ENCODE measurements at places on chromosomes 1 and 21.

DNA sequence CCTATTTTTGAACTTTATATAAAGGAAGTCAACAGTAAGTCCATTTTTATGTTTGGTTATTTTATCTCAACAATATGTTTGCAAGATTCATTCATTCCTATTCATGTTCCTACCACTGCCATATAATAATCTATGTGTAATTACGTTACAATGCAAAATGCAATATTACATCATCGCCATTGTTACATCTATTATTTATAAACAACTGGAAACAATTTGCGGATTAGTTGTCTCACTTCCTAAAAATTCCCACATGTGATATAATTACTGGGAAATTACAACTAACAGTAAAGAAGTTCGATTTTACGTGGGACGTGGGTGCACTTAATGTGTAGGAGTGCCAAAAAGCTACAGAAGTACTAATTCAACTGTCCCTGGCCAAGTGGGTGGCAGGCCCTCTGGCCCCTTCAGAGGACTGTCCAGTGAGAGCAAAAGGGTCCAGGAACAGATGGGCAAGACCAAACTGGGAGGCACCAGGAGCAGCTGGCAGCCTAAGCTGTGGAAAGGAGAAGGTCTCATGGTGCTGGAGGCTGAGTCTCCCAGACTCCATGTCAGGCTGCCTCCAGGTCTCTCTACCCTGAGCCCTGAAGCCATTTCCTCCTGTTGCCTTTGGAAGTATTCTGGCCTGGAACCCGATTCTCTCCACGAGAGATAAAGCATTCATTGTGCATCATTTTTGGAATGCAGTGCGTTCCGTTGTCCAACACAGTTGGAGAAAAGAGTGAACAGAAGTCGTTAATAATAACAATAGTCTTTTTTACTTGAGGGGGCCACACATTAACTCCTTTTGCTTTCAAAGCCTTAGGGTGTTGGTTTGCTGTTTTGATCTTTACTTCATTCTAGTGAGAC is 42.9 kb downstream of the TNNT2 start:
- DNase-seq = no peak

GRCh38 chr1:203037509-203038190 is 11.4 kb downstream of the PPFIA4 start:
- DNase-seq = no peak

DNA sequence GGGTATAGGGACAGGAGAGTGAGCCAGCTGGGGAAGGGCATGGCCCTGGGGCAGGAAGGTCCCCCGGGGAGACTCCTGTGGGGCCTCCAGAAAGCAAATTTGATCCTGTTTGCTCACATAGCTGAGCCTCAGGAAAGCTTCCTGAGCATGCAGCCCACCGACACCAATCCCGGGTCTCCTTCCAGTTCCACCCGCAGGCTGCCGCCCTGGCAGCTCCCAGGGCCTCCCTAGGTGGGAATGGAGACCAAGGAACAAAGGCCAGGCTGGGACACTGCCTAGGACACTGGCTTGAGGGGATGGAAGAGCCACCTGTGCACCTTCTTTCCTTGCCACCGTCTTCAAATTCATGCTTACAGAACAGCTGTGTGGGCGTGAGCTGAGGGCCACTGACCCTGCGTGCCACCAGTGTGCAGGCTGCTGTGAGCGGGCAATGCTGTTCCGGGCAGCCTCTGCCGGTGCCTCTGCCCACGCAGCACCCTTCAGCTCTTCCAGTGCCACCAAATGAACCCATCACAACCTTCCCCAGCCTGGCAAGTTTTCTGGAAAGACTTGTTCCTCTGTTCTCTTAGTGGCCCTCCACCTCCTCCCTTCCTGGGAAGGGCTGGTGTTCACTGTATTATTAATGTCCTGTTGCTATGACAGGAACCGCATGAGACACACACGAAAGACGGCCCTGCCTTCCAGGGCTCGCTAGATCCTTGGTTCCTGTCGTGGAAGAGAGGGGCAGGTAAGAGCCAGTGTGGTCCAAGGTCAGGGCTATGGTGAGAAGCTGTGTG is 53.6 kb downstream of the ACBD3 start:
- no peak for DNase-seq

- no peak for DNase-seq
Measured at GRCh38 chr1:167820684-167821355, 93.1 kb downstream of the ADCY10 start.

DNA sequence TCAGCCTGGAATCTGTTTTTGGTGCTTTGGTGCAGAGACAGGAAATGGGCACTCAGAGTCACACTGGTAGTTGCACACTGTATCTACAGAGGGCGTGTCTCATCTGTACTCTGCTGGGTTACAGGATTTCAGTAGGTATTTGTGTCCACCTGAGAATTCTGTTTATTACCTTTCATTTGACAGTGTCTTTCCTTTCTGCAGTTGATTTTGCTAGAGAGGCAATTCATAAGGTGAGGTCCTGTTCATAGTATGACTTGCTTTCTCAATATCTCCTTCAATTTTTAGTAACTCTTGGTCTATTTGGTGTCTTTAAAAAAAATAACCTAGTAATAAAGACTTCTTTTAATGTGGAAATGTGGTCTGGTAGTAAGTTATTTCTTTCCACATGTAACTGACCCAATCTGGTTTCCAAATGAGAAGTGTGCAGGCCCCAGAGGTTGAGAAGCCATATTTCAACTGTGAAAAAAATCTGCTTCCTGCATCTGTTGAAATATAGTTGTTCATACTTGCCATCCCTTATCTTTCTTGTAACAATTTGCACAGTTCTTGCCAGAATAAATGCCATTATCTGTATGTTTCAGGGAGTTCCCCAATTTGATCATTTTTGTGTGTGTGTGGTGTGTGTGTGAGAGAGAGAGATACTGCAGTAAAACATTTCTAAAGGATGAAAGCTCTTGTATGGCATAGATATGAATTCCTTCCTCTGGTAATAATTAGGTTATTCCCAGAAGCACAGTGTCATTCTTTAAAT is 78.4 kb upstream of the DNAJC6 start:
- DNase-seq = no peak

DNA sequence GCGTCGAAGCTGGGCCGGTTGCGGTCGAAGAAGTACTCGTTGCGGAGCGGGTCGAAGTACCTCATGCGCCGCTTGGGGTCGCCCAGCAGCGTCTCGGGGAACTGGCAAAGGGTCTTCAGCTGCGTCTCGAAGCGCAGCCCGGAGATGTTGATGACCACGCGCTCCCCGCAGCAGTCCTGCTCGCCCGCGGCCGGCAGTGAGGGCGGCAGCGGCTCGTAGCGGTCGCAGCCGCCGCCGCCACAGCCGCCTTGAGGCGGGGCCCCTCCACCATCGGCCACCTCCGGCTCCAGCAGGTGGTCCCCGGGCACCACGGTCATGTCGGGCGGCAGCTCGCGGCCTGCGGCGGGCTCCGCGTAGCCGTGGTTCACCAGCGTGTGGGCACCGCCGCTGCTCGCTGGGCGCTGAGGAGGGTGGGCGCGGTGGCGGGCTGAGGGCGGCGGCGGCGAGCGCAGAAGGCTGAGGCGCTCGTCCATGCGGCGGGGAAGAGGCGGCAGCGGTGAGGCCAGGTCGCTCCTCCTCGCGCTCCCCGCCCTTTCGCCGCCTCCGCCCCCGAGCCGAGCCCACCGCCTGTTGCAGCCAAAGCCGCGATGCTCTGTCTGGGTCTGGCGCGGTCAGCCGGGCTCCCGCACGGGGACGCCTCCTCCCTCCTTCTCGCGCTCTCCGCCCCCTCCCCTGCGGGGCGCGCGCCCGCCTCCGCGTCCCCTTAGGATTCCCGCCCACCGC is at the start of gene KCNA3:
TSS of gene KCNA3 (minus strand) at position 604 of the 723 bp plus-strand sequence. CDS start at position 473, 131 bp downstream.
- DNase-seq = peak; percentile 50

DNA sequence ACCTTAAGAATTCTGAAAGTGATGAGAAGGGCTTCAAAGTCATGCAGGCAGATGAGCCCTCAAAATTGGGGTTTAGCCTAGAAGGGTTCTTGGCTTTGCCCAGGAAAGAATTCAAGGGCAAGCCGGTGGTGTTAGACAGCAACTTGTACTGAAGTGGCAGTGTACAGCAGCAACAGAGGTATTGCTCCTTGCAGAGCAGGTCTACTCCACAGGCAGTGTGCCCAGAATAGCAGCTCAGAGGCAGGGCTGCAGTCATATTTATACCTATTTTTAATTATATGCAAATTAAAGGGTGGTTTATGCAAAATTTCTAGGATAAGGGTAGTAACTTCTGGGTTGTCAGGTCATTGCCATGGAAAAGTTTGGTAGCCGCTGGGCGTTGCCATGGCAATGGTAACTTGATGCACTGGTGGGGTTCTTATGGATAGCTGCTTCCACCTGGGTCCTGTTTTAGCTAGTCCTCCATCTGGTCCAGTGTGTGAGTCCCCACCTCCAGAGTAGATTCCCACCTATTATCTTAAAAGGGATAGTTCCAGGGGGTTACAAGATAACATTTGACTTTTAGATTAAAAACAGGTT is 57.9 kb upstream of the CR2 start:
- no peak for DNase-seq

DNA sequence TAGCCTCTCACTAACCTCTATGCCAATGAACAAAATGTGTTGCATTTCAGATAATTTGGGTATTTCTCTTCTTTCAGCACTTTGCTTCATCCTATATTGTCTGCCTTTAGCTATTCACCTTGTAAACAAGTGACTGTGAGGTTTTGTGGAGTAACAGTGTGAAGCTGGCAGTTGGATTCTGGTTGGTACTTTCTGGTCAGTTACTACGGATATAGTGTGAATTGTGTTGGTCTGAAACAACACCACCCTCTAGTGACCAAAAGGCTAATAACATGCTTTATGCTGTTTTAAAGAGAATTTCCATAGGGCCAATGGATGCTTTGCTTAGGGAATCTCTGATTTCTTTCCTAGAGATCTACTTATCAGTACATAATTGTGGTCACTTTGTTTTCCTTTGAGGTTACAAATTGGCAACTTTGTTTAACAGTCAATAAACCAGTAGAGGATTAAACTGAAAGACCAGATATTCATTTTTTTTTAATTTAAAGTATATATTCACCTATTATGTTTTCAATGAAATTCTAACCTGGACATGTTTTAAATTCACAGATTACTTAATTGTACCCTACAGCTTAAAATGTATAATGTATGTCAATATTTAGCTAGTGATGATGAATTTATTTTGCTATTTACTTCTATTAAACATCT is 2.5 kb upstream of the PTGER3 start:
- no peak for DNase-seq

Measured in stimulated activated CD8-positive, alpha-beta memory T cell treated with anti-CD3 and anti-CD28 coated beads, Interleukin-2, amount 100 ng/mL, for 1 hour (primary cell).